ENCODE measurements at places on chromosomes 6 and 20. TPM values are rescaled to one million over a fixed set of nuclear protein-coding genes. Genes with fewer than 3 reads are reported as not detected.
A peak's percentile ranks its signal among the peaks of the same experiment; 100 is the strongest.

LST1 gene
- polyA plus RNA-seq: 1,202 TPM

HAO1 gene
- polyA plus RNA-seq: not detected

TRIM31 gene
- polyA plus RNA-seq: not detected

PDE10A gene
- polyA plus RNA-seq: not detected

SNAI1 gene
- 2.4 TPM for polyA plus RNA-seq

TCP11 gene
- polyA plus RNA-seq: not detected

CCM2L gene
- not detected for polyA plus RNA-seq

HMGCLL1 gene
- not detected for polyA plus RNA-seq

ADGRF4 gene
- not detected for polyA plus RNA-seq

- DNase-seq: no peak
These were observed 113.2 kb downstream of the EDN1 start for GRCh38 chr6:12403201-12403826.

DNA sequence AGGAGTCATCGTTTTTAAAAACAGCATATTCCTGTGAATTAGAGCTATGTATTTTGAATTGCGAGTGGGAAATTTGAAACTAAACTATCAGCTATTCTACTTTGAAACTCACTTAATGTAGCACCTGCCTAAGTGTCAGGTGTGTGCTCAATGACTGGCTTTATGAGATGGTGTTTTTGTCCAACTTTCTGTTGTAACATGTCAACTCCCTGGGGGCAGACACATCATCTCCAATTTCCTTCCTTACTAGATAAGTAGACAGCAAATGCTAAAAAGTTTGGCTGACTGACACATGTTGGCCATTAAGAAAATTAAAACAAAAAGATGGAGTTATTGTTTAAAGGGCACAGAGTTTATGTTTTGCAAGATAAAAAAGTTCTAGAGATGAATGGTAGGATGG is 226.9 kb downstream of the TFAP2B start:
- DNase-seq: no peak

DNA sequence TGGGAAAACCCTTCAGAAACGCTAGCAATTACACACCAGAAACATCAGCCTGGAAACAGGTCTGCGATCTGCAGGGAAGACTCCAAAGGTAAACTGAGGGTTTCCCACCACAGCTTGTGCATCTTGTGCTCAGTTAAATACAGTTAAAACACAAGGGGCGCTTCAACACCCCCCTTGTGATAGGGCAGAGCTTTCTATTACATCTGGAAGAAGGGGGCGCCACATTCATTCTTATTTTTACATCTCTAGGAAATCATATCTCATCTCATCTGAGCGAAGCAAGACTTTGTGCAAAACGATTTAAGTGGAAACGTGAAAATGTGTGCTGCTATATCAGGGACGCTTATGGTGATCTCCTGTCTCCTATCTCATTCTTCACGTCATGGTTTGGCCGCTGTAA is 58.5 kb downstream of the PRND start:
- no peak for DNase-seq

DNA sequence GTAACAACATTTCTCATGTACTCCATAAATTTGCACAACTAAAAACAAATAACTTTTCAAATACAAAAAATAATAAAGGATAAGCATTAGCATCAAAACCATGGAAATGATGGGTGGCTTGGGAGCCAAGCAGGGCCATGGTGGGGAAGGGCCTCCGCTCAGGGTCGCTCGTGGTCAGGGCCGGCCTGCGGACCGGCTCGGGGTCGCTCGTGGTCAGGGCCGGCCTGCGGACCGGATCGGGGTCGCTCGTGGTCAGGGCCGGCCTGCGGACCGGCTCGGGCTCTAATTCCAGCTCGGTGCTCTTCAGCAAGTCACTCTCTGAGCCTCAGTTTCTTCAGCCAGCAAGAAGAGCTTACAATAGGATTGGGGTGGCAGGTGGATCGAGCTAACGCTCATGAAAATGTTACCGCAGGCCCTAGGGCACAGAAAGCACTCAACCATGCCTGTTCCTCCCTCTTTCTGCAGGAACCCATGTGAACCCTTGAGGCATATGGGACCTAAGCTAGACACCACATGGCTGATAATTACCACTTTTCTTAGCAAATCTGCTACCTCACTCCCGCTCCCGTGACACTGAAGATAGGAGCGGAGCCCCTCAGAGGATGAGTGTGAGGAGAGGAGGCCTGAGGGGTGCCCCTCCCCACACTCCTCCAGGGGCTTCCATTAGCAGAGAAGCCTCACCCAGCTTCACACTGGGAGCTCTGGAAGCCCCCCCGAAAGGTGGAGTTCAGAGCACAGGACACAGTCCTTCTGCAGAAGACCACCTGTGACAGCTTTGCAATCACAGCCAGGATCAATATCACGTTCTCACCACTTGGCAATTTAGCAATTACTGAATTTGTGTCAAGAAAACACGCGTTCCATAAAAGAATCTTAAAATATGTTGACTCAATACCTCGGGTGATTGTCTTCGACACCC is 103.0 kb downstream of the PSMB1 start:
- peak; percentile 18 for DNase-seq

- no peak for DNase-seq
These were observed 2.7 kb downstream of the EPB41L2 start for GRCh38 chr6:131060311-131060710.

GRCh38 chr6:6820641-6821238 is 232.2 kb downstream of the LY86 start:
- no peak for DNase-seq

- no peak for DNase-seq
These were observed 12.5 kb downstream of the PTK7 start for GRCh38 chr6:43088654-43089056.

- DNase-seq: no peak
These were observed 500.3 kb downstream of the DHX35 start for GRCh38 chr20:39462416-39462945.

DNA sequence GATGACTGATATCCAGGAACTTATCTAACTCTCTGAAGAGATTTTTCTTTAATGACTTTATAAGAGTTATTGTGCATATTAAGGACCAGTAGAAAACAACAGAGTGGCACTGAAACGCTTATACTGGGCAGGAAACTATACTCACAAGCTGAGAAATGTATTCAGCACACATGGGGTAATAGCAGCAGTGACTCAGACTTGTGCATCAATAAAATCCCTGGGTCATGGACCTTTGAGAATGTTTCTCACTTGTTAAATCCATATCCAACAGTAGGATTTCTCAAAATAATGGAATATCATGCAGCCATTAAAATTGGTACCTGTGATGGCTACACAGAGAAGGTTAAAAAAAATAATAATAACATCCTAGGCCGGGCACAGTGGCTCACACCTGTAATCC is 219.5 kb downstream of the BTBD9 start:
- DNase-seq: no peak

DNA sequence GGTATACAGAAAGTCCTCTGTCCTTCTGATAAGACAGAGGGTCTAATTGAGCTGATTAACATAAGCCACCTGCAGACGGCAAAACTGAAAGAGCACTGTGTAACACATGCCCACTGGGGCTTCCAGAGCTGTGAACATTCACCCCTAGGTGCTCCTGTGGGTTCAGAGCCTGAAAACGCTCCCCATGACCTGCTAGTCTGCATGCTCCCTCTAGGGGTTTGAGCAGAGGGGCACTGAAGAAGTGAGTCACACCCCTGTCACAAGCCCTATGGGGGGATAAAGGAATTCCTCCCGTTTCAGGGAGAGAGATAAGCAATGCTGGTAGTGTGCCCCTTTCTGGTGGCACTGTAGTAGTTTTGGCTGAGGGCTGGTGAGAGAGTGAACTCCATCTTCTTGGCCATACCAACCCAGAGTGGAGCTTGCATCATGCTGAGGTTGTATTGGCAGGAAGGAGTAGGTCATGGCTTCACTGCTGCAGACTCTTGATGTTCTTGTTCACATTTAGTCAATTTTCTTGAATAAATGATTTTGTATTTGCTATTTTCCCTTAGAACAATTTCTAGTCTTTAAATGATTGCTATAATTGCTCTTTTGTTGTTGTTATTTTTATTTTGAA is 637.5 kb upstream of the MAN1A1 start:
- DNase-seq: no peak

- DNase-seq: no peak
These were observed 357.4 kb downstream of the CDH4 start for GRCh38 chr20:61609461-61609860.

- DNase-seq: no peak
These were observed 12.2 kb upstream of the PRND start for GRCh38 chr20:4709261-4710105.

DNA sequence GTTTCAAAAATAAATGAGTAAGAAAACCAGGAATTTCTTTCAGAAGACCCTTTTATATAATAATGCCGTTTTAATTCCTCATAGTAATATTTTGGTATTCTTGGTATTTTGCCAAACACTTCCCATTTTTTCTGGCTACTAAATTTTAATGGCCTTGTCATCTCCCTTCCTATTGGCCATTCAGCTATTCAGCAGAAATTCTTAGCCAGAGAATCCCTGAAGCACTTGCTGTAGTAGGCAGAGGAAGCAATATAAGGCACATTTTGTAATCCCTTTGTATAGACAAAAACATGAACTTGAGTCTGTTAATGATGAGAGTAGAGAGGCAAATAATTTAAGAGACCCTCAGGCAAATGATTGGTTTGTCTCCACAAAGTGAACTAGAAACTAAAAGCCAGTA is 118.4 kb upstream of the LAMP5 start:
- no peak for DNase-seq

GRCh38 chr6:136323431-136324112 is 33.9 kb upstream of the BCLAF1 start:
- DNase-seq: no peak

DNA sequence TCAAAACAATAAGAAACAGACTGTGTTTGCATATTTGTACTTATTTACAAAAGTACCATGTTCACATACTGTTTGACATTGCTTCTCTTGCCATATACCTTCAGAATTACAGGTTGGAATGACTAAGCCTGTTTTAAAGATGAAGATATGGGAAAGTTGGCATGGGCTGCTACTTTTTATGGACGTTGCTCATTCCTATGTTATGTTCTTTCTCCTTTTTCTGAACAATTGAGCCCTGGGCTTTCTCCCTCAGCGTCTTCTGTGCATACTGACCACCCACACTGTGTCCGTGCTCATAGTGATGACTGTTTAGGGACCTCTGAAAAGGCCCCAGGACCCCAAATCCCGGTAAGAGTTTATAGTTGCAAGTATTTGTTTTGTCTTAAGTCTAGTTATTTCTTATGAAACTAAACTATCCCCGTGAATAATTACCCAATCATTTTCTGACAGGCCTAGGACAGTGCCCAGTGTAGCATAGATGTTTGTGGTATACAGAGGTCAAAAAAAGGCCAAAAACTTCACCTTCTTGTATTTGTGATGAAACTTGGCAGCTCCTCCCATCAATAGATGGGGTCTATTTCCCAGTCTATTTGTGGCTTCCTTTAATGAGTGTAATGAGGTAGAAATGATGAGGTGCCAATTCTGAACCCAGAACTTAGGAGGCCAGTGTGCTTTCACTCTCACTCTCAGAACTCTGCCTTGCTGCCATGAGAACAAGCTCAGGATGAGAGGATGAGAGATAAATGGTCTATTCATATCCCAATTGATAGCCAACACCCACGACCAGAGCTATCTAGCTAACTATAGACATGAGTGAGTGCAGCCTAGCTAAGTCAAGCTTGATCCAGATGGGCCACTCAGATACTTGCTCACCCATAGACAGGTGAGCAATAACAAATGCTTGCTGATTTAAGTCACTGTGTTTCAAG is 40.9 kb downstream of the GSTA4 start:
- DNase-seq: no peak

DNA sequence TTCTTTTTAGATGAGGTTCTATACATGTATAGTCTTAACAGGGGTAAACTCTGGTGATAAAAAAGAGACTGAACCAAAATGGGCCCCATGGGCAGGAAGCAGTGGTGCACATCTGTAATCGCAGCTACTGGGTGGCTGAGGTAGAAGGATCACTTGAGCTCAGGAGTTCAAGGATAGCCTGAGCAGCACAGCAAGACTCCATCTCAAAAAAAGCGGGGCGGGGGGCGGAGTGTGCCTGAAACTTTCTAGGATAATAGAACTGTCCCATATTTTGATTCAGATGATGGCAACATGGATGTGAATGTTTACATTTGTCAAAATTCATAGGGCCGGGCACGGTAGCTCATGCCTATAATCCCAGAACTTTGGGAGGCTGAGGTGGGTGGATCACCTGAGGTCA is 48.8 kb upstream of the TAF8 start:
- DNase-seq: no peak

DNA sequence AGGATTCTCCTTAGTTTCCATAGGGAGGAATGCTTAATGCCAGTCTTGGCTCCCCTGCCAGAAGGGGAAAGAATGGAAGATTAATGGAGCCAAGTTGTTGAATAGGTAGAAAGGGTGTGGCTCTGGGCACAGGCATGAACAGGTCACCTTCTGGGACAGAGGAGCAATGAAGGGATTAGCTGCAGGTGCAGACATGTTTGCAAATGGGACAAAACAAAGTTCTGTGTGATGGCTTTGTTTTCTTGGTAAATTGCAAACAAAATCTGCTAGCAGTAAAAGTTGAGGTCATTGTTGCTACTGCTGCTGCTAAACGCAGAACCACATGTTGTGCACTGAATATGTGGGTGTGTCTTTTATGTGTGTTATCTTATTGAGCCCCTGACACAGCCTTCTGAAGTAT is 93.3 kb downstream of the PERP start:
- no peak for DNase-seq

GRCh38 chr6:90214461-90214860 is 82.2 kb downstream of the BACH2 start:
- DNase-seq: no peak

DNA sequence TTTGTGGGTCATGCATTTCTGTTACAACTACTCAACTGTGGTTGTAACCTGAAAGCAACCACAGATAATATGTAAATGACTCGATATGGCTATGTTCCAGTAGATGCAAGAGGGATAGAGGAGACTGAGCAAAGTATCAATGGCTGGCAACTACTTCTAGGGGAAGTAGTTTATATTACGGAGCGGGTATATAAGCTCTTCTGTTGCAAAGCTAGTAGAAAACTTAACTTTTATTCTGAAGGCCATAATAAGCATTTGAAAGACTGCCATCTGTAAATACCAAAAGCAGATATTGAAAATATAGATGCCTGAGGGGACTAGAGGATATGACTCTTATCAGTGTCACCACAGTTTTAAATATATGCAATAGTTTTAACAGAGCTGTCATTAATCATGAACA is 655.3 kb downstream of the PHF3 start:
- DNase-seq: no peak

DNA sequence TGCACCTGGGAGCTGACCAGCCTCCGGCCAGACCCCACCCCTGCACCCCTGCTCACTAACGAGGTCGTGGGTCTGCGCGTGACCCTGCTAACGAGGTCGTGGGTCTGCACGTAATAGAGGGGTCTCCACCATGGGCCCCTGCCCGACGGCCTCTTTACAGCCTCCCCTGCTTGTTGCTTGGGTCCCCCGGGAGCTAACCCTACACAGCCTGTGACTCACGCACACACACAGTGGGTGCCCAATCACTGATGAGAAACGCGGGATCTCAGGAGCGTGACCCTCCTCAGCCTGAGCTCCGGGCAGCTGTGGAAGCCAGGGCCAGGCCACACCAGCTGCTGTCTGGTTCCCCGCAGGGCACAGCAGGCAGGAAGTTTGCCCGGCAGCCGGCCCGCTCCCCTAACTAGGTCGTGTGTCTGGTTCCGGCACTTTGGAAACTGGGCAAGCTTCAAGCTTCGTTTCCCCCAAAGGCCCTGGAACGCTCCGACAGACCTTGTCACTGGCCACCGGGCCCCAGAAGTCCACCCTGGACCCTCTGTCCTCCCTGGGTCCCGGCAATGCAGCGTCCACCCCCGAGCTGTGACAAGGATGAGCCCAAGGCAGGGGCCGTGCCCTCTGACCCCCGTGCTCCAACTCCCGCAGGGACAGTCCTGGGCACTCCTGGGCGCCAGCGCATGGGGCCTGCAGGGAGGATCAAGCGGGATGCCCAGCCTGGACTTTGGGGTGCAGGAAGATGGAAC is 767 bp downstream of the PTK6 start:
- DNase-seq: no peak

GRCh38 chr6:24183584-24183983 is 57.6 kb downstream of the NRSN1 start:
- no peak for DNase-seq

Data from CD14-positive monocyte (primary cell).